ENCODE measurements at places on chromosomes 5 and 9. TPM values are rescaled to one million over a fixed set of nuclear protein-coding genes. Genes with fewer than 3 reads are reported as not detected.
A peak's percentile ranks its signal among the peaks of the same experiment; 100 is the strongest.

Gene PCA3
- 0.79 TPM for polyA plus RNA-seq

GRCh38 chr5:139686706-139687441, 38.7 kb downstream of the CXXC5 start:
- H3K27ac ChIP-seq = peak overlapping the region; percentile 8
- H3K4me1 ChIP-seq = no peaks in the 10 kb centered on the region
- H3K27me3 ChIP-seq = no peaks in the 10 kb centered on the region
- no peaks in the 10 kb centered on the region for H3K36me3 ChIP-seq
- H3K4me3 ChIP-seq = no peak overlapping the region

DNA sequence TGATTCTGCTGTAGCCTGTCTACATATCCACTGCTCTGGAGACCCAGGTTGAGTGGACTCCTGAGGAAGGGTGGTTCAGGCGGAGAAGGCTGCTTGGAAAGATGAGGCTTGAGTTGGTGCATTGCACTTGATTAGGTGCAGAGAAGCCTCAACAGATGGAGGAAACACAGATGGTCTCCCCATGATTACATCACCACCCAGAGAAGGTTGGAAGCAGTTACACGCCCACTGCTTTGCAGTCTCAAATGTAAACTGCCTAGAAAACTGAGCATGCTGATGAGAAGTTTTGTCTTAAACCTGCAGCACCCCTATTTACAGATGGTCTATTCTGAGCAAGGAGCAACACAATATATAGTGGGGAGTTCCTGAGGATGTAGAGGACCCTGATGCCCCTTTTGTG, 266.6 kb downstream of the PIK3R1 start:
- no peak overlapping the region for H3K27ac ChIP-seq
- no peaks in the 10 kb centered on the region for H3K27me3 ChIP-seq
- H3K4me3 ChIP-seq = no peak overlapping the region
- no peaks in the 10 kb centered on the region for H3K36me3 ChIP-seq

- H3K36me3 ChIP-seq = no peaks in the 10 kb centered on the region
- no peaks in the 10 kb centered on the region for H3K4me1 ChIP-seq
- DNase-seq = no peak
- peak overlapping the region; percentile 39 for H3K4me3 ChIP-seq
- H3K27me3 ChIP-seq = peaks cover 3% of the 10 kb centered on the region
- H3K27ac ChIP-seq = peak overlapping the region; percentile 85
These were observed 538 bp upstream of the ARHGEF28 start for GRCh38 chr5:73625372-73625943.

DNA sequence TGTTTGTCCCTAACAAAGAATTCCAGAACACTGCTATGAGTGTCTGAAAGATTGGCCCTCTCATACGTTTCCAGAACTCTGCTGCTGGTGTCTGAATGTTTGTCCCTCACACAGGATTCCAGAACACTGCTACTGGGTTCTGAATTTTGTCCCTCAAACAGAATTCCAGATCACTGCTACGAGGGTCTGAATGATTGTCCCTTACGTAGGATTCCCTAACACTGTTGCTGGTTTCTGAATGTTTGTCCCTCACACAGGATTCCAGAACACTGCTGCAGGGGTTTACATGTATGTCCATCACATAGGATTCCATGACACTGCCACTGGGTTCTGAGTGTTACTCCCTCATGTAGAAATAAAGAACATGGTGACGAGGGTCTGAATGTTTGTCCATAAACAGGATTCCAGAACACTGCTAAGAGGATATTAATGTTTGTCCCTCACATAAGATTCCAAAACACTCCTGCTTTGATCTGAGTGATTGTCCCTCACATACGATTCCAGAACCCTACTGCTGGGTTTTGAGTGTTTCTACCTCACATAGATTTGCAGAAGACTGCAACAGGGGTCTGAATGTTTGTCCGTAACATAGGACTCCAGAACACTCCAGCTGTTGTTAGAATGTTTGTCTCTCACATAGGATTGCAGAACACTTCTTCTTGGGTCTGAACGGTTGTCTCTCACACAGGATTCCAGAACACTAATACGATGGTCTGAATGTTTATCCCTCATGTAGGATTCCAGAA, 214.4 kb downstream of the FOXD4L6 start:
- no peaks in the 10 kb centered on the region for H3K27me3 ChIP-seq
- no peak for DNase-seq
- no peak overlapping the region for H3K4me3 ChIP-seq
- H3K4me1 ChIP-seq = no peaks in the 10 kb centered on the region
- H3K36me3 ChIP-seq = no peaks in the 10 kb centered on the region

- peaks cover 21% of the 10 kb centered on the region for H3K4me1 ChIP-seq
- DNase-seq = peak; percentile 13
- H3K36me3 ChIP-seq = no peaks in the 10 kb centered on the region
- H3K27me3 ChIP-seq = no peaks in the 10 kb centered on the region
These were observed 746 bp downstream of the RGS3 start for GRCh38 chr9:113464286-113464660.

Data from sigmoid colon (tissue), 7 donors.